ENCODE measurements at places on chromosomes 6 and 20.

- no peak for DNase-seq
These were observed 479.7 kb downstream of the MMUT start for GRCh38 chr6:48983377-48983776.

- DNase-seq = no peak
These were observed 24.3 kb downstream of the EDEM2 start for GRCh38 chr20:35122756-35123405.

DNA sequence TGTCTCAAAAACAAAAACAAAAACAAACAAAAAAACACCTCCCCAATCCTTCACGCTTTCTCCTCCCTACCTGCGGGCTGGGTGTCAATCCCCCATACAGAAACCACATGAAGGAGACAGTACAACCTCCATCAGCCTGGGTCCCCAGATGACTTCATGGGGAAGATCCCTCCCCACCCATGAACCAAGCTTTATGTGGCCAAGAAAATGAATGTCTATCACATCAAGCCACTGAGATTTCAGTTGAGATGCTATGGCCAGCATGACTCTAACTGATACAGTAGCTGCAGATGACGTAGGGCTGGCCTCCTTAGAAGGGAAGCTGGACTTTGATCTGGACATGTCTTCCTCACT lies 21.2 kb upstream of the BNIP5 start:
- DNase-seq = no peak

GRCh38 chr6:65098349-65098748 lies 608.7 kb downstream of the EYS start:
- no peak for DNase-seq

DNA sequence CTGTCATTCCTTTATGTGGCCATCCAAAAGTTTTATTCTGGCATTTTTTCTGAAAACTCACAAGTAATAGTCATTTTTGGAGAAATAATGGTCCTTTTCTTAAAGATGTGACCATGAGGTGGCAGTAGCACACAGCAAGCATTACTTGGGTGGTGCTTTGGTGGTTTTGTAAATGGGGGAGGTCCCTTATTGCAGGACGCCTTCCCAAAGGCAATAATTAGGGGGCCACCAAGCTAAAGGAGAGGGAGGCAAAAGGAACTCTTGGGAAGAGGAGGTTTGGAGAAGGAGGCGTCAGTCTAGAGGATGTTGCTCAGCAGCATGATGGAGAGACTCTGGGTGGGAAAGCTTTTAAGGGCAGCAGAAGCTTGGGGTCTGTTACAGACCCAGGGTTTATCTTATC lies 422.6 kb upstream of the MMS22L start:
- no peak for DNase-seq

DNA sequence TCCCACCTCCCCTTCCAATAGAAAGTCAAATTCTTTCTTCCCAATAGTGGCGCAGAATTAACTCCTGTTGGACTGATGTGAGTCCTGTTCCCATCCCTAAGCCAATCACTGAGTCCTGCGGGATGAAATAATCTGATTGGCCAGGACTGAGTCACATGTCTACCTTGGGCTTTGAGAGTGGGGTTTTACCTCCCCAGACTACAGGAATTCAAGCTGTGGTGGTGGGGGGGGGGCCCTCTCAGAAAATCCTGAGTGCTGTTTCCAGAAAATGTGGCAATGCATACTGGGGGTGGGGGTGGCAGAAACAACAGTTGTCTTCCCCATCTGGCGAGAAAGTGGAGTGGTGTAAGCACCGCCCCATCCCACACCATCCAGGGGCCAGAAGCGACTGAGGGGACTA lies 65.7 kb downstream of the CTCFL start:
- DNase-seq = no peak

GRCh38 chr6:8279041-8279805 lies 156.1 kb downstream of the SLC35B3 start:
- no peak for DNase-seq

DNA sequence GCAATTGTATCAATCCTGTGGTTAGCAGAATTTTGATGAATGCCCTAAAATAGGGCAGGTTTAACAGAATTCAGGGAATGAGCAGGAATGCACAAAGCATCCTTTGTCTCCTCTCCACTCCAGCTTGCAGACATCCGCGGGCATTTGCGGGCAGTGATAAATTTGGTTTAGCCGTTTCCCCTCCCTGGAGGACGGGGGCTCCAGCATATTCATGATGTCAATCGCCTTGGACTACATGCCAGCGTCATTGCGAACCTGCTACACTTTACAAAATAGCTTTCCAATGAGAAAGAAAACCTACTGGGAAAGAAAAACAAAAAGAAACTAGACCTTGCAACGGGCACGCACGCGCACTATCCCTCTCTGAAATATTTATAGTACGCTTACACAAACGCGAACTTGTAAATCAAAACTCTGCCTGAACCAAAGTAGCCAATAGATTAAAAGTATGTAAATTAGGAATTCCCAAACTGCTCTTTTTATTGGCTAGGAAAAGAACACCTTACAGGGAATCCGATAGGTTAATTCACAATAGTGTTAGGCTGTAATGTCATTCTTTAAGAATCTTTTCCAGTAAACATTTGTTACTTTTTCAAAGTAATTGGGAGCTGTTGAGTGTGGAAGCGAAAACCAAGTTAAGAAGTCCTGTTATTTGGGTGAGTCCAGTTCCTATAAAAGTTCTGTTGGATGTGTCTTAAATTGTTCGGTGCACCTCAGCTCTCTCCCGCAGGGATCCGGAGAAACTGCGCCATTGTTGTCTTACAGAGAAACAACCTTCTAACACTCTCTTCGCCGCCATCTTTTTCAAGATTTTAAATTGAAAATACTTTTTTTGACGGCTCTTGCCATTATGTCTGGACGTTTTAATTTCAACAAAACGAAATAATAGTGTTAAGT lies 136.7 kb downstream of the HFE start:
- peak; percentile 46 for DNase-seq

GRCh38 chr6:166623318-166623717 lies 3.7 kb downstream of the RPS6KA2 start:
- DNase-seq = no peak

DNA sequence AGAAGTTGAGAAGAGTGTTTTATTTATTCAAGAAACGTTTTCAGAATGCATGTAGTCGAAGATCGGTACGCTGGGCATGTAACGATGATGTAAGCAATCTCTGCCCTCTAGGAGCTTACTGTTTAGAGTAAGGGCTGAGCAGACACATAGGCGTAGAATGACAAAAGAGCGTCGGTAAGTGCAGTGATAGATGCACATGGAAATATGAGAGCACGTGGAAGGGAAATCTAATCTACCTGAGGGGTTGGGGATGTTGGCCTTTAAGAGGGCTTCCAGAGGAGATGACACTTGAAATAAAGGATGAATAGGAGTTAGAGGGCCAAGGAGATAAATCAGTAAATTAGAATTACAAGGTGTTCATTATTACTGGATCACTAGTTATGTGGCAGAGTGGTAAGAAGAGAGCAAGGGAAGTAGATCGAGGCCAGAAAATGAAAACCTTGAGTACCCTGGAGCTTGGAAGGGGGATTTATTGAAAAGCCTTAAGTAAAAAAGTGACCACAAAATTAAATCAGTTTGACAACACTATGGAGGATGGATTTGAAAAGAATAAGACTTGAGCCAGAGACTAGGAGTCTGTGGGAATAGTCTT lies 782 bp downstream of the TRMT11 start:
- DNase-seq = no peak

GRCh38 chr6:170005665-170006064 lies 254.2 kb downstream of the ERMARD start:
- DNase-seq = no peak

GRCh38 chr20:58808271-58809046 lies 42.2 kb downstream of the GNAS-AS1 start:
- DNase-seq = no peak

- DNase-seq = no peak
These were observed 167.8 kb downstream of the PHF3 start for GRCh38 chr6:63803371-63803770.

DNA sequence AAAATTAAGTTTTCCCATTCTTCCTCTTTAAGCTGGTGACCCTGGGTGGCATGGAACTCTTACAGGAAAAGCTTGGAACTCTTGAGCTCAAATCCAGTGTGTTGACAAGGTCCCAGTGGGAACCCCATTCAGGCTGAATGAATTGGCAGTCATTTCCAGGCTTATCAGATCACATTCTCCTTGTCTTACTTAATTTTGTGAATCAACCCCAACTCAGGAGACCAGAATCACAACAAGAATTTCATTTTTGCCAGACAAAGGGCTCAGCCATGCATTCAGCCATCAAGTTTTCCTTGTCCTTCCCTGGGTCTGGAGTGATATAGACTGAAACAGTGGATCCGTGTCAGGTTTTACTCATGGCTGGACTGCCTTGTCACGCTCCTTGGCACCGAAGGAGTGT lies 92.1 kb upstream of the EEF1E1 start:
- DNase-seq = no peak

DNA sequence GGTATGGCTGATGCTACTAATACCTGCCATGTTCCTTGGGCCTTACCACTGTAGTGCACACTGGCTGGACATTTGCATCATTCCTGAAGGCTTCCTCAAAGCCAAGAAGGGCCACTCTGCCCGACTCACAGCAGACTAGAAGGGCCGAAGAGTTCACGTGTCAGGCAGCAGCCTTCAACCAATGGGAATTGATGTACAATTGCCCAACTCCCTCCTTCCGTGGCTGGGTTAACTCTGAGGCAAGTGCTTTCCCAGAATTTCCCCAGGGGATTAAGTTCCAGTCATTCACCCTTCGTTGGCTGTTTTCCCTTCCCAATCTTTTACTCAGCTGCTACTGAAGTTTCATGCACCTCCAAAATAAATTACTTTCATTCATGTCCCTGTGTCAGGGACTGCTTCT lies 29.8 kb downstream of the PSMB9 start:
- DNase-seq = no peak

- DNase-seq = no peak
These were observed 340.5 kb upstream of the SYNCRIP start for GRCh38 chr6:85983032-85983659.
